ENCODE measurements at places on chromosomes 6 and 20.

- no peak overlapping the region for H3K4me3 ChIP-seq
- H3K4me1 ChIP-seq, result peaks cover 9% of the 10 kb centered on the region
- H3K36me3 ChIP-seq, result peaks cover 6% of the 10 kb centered on the region
- DNase-seq, result peak; percentile 9
- H3K27me3 ChIP-seq, result no peaks in the 10 kb centered on the region
- peak overlapping the region; percentile 42 for H3K27ac ChIP-seq
Measured at GRCh38 chr6:141307309-141307998, 825.3 kb upstream of the GJE1 start.

- peak overlapping the region; percentile 95 for H3K27ac ChIP-seq
- H3K4me1 ChIP-seq, result peaks cover 85% of the 10 kb centered on the region
- DNase-seq, result no peak
- no peaks in the 10 kb centered on the region for H3K27me3 ChIP-seq
- H3K36me3 ChIP-seq, result no peaks in the 10 kb centered on the region
Measured at GRCh38 chr6:111993342-111993741, 60.6 kb upstream of the CCN6 start.

DNA sequence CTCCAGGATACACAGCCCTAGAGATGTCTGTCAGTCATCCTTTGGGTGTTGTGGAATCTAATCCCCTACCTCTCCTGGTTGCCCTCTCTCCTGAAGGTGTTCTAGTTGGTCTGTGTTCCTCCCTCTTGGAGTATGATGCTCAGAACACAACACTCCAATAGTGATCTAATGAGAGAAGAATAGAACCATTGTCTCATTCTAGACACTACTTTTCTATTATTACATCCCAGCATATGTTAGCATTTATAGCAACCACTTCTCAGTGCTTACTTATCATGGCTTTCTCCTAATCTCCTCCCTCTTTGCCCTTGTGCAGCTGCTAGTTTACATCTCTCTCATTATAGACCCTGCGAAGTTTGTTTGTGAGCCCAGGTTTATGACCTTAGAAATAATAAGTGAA, 109.0 kb downstream of the UNC5CL start:
- H3K27me3 ChIP-seq, result peaks cover 5% of the 10 kb centered on the region
- DNase-seq, result no peak
- H3K27ac ChIP-seq, result no peak overlapping the region

DNA sequence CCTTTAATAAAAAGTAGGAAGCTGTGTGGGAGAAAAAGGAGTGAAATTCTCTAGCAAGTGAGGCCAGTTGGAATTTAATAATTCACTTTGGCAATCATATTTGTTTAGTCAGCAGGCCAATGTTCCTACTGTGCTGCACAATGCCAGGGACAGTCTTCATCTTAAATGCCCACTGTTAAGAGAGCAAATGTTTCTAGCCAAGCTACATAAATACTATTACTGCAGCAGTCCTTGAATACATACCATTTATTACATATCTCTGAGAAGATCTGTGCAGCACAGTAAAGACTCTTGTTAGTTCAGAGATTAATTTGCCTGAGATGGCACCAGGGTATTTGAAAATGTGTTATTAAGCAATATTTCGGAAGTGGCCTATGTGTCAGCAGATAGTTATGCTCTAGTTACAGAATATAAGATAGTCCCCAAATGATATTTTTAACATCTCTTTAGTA, 105.4 kb downstream of the OGFRL1 start:
- no peak overlapping the region for H3K4me3 ChIP-seq
- H3K27me3 ChIP-seq, result peaks cover 10% of the 10 kb centered on the region
- H3K36me3 ChIP-seq, result no peaks in the 10 kb centered on the region

DNA sequence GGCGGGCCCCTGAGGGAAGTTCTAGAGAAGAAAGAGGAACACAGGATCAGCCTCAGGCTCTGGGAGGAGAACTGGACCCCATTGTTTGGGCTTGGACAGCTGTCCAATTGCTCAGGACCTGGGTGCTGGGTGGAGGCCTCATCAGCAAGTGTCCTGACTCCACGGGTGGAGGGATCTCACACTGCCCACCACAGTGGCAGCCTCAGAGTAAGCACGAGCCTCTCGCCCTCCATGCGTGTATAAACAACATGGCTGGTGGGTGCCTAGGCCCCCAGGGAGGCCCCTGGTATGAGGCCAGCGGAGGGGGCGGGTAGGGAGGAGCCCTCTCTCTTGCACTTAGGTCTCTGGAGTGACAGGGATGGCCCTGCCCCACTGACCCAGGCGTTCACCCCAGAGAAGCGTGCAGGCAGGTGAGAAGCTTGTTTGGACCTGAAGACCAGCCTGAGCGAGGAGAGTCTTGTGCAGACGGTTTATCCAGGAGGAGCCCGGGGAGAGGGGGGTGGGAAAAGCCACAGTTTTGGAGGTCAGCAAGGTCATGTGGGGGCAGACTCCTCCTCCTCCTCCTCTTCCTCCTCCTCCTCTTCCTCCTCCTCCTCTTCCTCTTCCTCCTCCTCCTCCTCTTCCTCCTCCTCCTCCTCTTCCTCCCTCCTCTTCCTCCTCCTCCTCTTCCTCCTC, 41.9 kb upstream of the BHLHE23 start:
- no peak overlapping the region for H3K4me3 ChIP-seq
- no peak for DNase-seq
- no peak overlapping the region for H3K27ac ChIP-seq

DNA sequence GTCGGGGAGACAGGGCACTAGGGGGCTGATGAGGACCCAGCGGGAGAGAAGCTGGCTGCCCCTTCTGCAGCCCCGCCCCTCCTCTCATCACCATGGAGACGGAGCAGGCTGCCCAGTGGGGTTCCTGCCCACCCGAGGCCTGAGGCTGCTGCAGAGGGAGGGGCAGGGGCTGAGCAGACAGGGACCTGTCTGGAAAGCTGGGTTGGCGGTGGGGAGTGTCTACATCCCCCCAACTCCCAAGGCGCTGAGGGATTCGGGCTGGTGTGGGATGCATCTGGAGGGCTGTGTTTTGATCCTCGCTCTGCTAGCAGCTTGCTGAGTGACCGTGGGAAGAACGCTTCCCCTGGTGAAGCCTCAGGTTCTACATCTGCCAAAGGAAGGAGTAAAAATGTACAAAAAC, 1.2 kb upstream of the BPI start:
- H3K36me3 ChIP-seq, result no peaks in the 10 kb centered on the region
- no peak overlapping the region for H3K4me3 ChIP-seq
- H3K27me3 ChIP-seq, result peaks cover 52% of the 10 kb centered on the region
- no peak for DNase-seq

DNA sequence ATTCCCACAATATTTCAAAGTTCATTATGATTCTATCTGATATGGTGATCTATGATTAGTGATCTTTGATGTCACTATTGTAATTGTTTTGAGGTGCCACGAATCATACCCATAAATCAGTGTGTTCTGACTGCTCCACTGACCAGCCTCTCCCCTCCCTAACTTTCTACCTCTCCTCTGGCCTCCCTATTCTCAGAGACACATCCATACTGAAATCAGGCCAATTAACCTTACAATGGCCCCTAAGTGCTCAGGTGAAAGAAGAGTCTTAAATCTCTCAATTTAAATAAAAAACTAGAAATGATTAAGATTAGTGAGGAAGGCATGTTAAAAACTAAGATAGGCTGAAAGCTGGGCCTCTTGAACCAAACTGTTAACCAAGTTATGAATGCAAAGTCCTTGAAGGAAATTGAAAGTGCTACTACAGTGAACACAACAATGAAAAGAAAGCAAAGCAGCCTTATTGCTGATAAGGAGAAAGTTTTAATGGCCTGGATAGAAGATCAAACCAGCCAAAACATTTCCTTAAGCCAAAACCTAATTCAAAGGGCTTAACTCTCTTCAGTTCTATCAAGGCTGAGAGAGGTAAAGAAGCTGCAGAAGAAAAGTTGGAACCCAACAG, 196.9 kb upstream of the SHLD1 start:
- H3K4me3 ChIP-seq, result no peak overlapping the region
- H3K27me3 ChIP-seq, result no peaks in the 10 kb centered on the region
- peaks cover 12% of the 10 kb centered on the region for H3K4me1 ChIP-seq
- H3K27ac ChIP-seq, result no peak overlapping the region
- DNase-seq, result no peak

- no peak for DNase-seq
- no peaks in the 10 kb centered on the region for H3K36me3 ChIP-seq
- H3K27me3 ChIP-seq, result peaks cover 7% of the 10 kb centered on the region
- no peaks in the 10 kb centered on the region for H3K4me1 ChIP-seq
- H3K27ac ChIP-seq, result no peak overlapping the region
Measured at GRCh38 chr6:133314947-133315346, 73.8 kb downstream of the EYA4 start.

DNA sequence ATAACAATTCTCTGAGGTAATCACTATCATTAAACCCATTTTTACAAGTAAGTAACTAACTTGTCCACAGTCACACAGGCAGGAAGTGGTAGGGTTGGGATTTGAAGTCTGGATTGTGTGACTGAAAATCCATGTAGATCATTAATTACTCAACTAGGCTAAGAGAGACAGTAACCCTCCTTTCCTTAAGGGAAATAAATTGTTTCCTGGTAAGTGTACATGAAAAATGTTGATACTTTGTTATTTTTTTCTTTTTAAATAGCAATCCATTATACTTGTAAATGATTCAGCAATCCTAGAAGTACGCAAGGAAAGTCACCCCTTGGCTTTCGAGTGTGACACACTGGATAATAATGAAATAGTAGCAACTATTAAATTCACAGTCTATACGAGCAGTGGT, 11.6 kb downstream of the SPACA1 start:
- no peaks in the 10 kb centered on the region for H3K4me1 ChIP-seq
- peaks cover 15% of the 10 kb centered on the region for H3K27me3 ChIP-seq
- H3K4me3 ChIP-seq, result no peak overlapping the region
- no peak for DNase-seq

DNA sequence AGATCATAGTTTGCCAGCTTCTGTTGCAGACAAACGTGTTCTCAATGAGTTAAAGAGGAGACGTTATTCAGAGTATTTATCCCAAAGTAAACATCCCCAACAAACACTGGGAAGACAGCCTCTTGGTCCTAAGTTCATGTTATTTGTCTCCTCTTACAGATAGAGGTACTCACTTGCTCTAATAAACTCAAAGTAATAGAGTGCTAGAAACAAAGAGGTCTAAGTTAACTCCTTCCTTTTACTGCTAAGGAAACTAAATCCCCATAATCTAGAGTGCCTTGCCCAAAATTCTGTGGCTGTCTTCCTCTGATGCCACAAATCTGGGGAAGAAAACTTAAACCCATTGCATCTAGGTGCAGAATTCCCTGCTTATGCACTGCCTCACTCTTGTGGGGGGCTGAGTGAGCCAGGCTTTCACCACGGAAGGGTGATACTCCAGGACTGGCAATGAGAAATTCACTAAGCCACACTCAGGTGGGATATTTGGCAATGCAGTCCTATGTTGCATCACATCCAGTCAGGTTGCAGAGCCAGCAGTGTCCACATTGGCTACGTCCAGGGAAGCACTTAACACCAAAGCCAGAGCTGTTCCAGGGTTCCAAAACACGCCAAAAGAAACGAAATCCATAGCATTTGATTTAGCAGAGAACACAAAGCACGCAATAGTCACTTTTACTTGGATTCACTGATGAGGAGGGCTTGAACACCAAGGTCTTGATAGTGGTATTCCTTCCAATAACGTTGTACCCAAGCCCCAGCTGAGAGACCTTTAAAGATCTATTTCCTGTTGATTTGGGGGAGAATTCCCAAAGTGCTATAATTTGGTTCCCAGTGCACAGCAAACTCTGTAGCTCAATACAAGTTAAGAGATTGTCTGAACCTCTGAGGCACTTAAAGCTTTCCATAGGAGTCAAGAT, 81.0 kb upstream of the FOXQ1 start:
- no peaks in the 10 kb centered on the region for H3K4me1 ChIP-seq
- DNase-seq, result no peak
- peaks cover 8% of the 10 kb centered on the region for H3K27me3 ChIP-seq
- H3K36me3 ChIP-seq, result no peaks in the 10 kb centered on the region
- no peak overlapping the region for H3K4me3 ChIP-seq

- no peaks in the 10 kb centered on the region for H3K36me3 ChIP-seq
- H3K27me3 ChIP-seq, result no peaks in the 10 kb centered on the region
- no peak for DNase-seq
- peaks cover 14% of the 10 kb centered on the region for H3K4me1 ChIP-seq
Measured at GRCh38 chr20:44861531-44862006, 23.9 kb upstream of the YWHAB start.

GRCh38 chr6:144519426-144519825, 234.3 kb downstream of the UTRN start:
- no peak for DNase-seq
- H3K4me1 ChIP-seq, result no peaks in the 10 kb centered on the region
- H3K36me3 ChIP-seq, result peaks cover 15% of the 10 kb centered on the region
- H3K4me3 ChIP-seq, result no peak overlapping the region
- H3K27me3 ChIP-seq, result no peaks in the 10 kb centered on the region
- no peak overlapping the region for H3K27ac ChIP-seq

- peaks cover 68% of the 10 kb centered on the region for H3K4me1 ChIP-seq
- H3K27ac ChIP-seq, result no peak overlapping the region
- H3K4me3 ChIP-seq, result no peak overlapping the region
- H3K36me3 ChIP-seq, result peaks cover 10% of the 10 kb centered on the region
- no peak for DNase-seq
Measured at GRCh38 chr6:149711711-149712110, 6.2 kb downstream of the LATS1 start.

DNA sequence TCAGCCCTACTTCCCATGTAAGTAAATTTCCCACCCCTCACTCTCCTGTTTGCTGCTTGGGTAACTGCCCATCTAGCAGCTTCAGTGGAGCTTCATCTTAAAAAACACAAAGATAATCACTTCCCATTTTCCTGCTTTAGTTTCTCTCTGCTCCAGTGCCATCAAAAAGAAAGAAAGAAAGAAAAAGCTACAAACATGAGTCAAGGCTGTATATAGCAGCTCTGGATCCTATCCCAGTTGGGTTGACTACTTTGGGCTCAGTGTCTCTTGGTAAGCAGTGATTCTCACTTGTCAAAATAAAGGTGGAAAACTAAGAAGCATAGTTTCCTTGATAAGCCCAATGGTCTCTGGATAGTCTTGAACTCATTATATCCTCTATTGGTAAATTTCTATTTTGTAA, 48.7 kb upstream of the SRPK1 start:
- no peak overlapping the region for H3K4me3 ChIP-seq
- no peaks in the 10 kb centered on the region for H3K27me3 ChIP-seq
- DNase-seq, result no peak
- no peak overlapping the region for H3K27ac ChIP-seq
- peaks cover 8% of the 10 kb centered on the region for H3K4me1 ChIP-seq

GRCh38 chr6:42046464-42047212, 3.7 kb upstream of the TAF8 start:
- peak overlapping the region; percentile 98 for H3K4me3 ChIP-seq
- no peaks in the 10 kb centered on the region for H3K36me3 ChIP-seq
- no peaks in the 10 kb centered on the region for H3K27me3 ChIP-seq
- H3K4me1 ChIP-seq, result peaks cover 90% of the 10 kb centered on the region

DNA sequence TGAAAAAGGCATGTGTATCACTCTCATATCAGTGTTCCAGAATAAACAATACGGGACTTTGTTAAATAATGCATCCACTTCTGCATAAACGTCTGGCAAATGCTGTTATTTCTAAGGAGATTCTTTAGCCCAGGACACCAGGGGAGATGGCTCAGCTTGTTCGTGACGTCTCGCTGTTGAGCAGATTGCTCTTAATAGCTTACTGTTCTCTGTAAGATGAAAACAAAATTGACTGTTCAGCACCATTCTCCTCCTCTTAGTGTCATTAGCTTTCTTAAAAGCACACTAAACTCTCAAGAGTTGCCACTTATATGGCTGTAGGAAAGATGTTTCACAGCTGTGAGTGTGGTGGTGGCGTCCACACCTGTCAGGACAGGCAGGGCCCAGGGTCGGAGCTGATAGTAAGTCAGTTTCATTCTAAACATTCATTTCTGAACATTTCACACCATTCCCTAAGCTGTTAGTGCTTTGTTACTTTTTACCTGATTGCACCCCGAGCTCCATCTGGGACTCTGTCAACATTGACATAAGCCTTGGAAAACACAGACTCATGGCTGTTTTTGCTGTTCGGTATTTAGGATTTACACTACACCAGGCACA, 132.1 kb downstream of the ZDHHC14 start:
- H3K27ac ChIP-seq, result no peak overlapping the region
- H3K4me3 ChIP-seq, result no peak overlapping the region
- peaks cover 2% of the 10 kb centered on the region for H3K27me3 ChIP-seq
- peaks cover 15% of the 10 kb centered on the region for H3K4me1 ChIP-seq
- no peaks in the 10 kb centered on the region for H3K36me3 ChIP-seq
